ENCODE measurements at places on chromosomes 3 and 15.

DNA sequence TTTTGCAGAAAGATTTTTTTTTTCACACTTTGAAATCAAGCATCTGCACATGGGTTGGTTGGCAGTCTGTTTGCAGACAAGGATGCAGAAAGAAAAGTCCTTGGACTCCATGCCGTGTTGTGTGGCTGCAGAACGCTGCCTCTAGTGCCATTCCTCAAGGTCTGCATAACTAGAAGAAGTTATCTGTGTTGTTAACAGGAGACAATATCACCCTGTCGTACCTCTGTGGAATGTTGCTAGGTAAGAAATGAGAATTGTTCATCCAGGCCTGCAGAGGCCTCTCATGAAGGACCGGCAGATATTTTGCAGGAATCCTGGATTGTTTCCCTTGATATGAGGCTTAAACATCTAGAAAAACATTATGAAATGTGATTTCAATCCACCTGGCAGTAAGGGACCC, 58.5 kb upstream of the PPARG start:
- no peak for DNase-seq

DNA sequence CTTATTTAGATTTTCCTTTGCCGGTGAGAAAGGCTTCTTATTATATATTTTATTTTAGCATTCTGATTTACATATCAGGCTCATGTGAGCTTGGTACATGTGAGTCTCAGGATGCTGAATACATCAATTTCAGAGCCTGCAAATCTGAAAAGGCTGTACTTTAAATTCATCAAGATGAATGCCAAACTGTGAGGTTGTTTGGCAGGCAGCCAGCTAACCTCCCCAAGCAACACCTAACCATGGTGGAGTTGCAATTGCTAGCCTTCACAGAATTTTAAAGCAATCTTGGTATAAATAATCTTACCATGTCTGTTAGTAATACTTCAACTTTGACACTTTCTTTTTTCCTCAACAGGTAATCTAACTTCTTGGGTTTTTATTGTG, 252.5 kb downstream of the CDIN1 start:
- no peak for DNase-seq

DNA sequence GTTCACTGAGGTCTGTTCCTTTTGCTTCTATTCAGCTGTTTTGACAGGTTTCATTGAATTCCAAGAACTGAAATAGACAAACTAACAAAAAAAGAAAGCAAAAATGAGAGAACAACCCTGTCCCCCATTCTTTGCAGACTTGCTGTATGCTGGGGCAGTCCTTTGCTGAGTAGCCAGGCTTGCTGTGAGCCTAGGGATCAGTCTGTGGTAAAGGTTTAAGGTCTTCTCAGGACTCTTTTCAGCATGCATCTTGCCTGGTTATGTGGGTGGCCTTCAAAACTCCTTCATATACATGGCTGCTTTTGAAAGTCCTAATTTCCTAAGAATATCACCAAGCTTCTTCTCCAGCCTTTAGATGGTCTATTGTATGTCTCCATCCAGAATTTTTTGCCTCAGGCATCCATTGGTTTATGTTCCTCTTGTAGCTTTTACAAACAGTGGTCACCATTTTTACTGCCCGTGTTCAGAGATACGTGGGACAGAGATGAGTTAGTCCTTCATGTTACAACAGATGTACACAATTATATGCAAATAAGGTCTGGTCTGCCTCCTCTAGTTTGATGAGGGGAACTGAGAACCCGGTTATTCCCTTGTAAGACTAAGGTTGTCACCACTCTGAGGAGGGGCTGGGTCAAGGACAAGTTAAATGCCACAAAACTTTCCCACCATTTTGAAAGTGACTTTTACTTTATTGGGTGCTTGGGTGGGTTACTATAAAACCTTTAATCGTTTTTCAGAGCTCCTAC, 41.4 kb downstream of the SACM1L start:
- no peak for DNase-seq

GRCh38 chr15:37133602-37134001, 33.3 kb upstream of the MEIS2 start:
- no peak for DNase-seq

DNA sequence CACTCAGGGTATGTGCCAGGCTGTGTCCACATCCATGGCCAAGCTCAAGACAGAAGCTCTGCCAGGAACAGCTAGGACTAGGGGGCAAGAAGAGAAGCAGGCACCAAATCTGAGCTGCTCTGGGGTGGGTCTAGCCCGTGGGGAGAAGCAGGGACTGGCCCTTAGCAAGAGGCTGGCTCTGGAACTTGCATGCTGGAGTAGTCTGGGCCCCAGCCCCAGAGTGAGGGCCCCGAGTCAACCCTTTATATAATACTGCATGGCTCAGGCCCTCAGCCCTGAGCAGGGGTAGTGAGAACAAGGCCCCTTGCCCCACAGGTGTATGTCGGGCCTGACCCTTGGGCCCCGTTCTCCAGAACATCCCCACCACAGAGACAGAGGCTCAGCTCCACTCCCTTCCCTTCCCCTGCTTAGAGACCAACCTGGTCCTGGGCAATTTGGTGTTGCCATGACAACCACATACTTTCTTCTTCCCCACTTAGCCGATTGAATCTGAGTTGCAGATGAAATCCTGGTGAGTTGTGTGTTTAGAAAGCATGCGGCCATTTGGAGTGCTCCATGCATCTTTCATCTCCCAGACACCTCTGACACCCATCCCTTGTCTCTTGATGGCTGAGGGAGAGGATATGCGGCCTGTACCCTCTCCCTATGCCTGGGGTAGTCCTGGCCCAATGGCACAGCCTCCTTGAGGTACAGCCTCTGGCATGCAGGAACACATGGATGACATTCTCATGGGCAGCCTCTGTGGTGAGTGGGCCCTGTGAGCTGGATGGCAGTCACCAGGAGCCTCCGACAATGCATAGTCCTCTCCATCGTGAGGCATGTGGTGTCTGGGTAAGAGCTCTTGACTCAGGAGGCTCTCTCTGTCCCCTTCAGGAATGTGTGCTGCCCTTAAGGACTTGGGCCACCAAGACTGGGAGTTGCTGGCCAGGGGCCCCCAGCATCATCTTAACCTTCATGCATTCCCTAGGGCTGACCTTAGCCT, 29.2 kb upstream of the SFMBT1 start:
- no peak for DNase-seq

DNA sequence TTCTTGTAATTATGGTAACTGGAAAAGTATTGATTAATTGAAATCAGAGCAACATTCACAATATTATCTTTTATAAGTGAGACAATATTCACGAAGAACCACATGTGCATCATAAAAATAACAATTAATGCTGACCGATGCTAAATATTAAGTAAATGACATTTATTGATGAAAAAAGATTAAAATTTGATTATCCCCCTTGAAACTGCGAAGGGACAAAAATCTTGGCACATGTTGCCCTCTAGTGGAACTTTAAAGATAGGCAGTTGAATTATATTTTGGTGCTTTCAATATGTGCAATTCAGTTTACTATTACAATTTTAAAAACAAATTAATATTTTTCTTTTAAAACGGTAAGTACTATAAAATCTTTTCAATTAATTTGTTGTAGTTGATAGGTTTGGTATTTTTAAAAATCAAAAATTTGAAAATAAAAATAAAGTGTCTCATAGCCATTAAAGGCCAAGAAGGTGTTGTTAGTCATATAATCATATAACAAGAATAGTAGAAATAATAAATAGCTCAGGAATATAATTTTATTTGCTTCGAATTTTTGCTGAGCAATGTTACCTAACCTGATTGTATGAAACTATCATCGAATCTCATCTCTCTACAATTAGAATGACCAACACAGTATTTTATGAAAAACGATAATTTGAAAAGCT, 270.2 kb downstream of the ROBO1 start:
- DNase-seq: no peak

DNA sequence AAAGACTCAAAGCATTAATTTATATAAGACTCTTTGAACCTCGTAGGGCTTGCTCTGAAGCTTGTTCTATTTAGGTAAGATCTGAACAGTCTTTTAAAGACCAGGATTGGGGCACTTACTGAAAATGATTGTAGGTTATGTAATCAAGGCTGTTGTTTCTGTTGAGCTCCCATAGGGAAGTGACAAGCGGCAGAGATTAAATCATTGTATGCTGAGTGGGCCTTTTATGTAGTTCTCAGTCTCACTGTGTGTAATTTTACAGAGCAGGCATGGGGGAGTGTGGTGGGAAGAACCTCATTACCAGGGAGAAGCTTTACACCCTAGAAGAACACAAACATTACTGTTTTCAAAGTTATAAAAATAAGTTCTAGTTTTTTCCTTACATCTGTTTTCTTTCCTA, 160.0 kb upstream of the SNTN start:
- DNase-seq: no peak

DNA sequence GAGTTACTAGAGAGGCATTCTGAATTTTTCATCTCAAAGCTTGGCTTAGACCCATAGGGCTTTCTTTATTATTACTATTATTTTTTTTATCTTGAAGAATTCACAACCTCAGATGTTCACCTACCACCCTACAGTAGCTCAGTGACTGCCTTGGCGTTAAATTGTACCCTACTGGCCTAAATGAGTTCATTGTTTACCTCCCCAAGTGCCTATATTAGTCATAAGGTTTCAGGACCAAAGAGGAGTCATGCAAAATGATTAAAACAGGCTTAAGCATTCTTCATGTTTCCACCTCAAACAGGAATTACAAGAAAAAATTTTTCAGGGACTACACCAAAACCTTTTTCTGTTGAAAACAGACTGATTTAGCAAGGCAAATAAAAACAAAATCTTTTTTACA, 751.5 kb downstream of the SQOR start:
- no peak for DNase-seq

DNA sequence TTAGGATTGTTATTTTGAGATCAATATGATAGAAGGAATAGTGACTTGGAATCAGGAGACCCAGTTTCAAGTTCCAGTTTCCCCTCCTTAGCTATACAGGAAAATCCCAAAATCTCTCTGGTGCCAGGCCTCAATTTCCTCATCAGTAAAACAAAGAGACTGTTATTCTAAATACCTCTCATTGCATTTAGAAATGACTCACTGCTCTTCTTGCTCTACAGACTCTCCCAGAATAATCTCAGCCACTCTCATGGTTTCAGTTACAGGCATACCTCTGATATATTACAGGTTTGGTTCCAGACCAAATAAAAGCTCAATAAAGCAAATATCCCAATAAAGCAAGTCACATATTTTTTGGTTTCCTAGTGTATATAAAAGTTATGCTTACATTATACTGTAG, 28.3 kb downstream of the IMPG2 start:
- DNase-seq: no peak

- DNase-seq: no peak
Measured at GRCh38 chr3:184005941-184006507, 11.7 kb downstream of the ABCC5 start.

DNA sequence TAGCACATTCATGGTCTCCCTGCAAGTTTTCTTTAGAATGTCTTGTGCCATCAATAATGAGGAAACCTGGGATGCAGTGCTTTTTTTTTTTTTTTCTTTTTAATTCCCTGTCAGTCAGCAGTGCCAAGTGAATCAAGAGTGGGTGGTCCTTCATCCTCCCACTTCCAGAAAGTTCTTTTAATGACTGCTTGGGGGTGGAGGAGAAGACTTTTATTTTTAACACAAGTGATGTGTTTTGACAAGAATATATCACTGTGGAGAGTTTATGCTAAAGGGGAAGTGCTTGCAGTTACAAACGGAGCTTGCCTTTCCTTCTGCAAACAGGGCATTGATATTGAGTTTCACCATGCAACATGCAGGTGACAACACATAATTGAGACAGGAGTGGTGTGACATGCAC, 69.7 kb downstream of the CACNA2D3 start:
- no peak for DNase-seq

DNA sequence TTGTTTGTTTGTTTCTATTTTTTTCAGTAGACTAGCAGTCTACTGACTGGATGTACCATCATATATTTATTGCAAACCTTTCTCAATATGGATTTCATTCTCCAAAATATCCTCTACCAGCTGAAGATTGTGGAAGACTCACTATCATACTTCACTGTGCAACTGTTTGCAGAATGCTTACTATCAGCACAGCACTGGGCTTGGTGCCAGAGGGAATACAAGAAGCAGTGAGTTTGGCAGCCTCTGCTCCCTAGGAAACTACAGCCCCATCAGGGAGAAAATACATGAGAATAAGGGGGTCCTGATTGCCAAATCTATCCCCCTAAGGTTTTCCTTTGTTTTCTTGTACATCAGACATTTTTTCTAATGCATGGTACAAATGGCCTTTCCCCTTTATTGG, 27.5 kb downstream of the AQP9 start:
- no peak for DNase-seq

DNA sequence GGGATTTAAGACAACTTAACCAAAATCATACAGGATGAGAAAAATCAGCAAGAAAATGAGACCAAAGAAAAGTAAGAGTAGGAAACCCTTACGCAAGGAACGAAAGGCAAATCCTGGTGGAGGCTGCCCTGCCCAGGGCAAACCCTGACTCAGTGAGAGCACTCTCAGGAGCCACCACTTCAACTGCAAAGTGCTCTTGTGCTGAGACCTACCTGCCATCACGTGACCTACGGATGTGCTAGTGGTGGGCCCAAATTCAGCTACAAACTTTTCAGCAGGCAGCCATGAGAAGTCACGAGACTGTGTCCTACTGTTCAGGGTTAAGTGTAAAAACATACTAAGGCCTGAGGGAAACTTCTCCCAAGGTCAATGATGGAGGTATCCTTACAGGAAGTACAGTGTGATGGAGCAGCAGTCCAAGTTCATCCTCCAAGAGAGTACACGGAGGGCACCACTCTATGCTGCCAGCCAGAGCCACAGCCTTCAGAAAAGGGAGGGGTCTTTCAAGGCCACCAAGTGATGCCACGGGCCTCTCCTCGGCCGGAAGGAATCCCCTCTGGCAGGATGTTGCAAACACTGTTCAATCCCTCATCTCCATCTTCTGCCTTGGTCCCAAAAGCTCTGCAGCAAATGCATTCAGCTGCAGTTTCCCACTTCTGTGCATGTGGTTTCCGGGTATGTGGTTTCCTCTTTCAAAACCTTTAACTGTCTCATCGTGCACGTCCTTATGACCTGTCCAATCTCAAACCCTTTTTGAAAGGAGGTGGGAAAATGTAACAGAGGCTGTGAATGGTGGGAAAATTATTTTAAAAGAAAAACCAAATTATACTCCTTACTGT, 9.5 kb downstream of the CHSY1 start:
- DNase-seq: peak; percentile 77

GRCh38 chr3:10771486-10772270, 44.4 kb upstream of the SLC6A11 start:
- no peak for DNase-seq

- DNase-seq: no peak
Measured at GRCh38 chr3:37492977-37493471, 318.6 kb upstream of the LRRFIP2 start.

DNA sequence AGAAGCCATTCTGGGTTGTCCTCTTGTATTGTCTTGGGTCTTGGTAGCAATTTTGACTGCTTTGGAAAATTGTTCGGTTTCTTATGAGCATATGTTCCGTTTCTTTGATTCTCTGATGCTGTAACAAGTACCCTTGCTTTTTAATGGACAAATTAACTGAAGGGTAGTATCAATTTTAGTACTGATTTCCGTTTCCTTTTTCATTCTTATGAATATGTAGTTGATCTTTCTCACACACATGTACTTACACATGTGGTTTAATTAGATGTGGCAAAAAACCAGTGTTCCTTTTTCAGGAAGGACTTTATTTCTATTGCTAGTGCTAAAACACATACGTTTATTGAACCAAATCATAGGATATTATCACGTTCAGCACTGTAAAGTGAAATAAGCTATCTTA, 119.1 kb downstream of the TCF12 start:
- no peak for DNase-seq

- no peak for DNase-seq
Measured at GRCh38 chr15:31102039-31102321, 455 bp upstream of the TRPM1 start.

All from T-cell (primary cell).